ENCODE measurements at places on chromosomes 2 and 18.
A peak's percentile ranks its signal among the peaks of the same experiment; 100 is the strongest.

GRCh38 chr18:65288908-65289307 lies 461.9 kb upstream of the CDH7 start:
- peak; percentile 2 for DNase-seq

DNA sequence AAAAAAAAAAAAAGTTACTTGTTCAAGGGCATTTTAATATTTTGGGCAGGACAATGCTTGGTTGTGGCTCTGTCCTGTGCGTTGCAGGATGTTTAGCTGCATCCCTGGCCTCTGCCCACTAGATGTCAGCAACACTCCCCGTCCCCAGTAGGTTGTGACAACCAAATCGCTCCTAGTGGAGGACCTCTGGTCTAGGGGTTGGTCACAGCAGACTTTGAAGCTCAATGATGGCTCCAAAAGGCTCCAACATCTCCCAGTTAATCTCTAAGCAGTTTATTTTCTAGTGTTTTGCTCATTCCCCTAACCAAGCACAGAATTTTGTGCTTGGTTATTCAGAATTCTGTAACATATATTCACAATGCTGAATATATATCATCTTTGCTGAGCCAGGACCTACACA lies 67.0 kb downstream of the CHRNA1 start:
- DNase-seq, result peak; percentile 80

DNA sequence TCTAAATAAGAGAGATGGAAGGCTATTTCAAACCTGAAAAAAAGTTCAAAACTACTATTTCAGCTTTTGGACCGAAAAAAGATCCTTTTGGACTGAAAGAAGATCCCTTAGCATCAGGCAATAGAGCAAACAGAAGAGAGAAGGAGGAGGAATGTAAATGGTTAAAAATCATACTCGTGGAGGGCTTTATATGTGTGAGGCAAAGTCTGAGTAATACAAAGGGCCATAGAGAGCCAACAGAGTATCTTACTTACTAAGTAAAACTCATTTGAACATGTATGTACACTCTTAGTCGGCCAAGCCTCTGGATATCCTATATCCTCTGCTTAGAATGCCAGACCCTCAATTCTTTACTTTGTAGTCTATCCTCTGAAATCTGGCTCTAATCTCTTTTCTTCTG lies 55.7 kb downstream of the ITSN2 start:
- no peak for DNase-seq

DNA sequence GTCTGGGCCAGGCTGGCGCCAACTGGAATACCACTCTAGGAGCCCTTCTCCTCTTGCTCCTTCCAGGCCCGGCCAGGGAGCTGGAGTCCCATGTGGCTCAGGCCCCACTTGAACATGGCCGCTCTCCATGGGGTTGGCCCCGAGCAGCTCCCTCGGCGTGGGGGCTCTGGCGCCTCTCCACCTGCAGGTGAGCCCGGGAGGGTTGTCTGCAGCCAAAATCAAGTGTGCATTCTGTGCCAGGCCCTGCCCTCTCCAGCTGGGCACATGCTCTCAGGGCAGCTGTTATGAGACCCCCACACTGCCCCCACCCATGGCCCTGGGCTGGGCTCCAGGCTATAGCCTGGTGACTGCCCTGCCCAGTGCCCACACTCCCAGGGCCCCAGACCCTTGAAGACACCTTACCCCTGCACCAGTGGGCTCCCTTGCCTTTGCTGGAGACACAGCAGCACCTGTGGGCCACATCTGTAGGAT lies 45.8 kb upstream of the HS6ST1 start:
- DNase-seq, result no peak

DNA sequence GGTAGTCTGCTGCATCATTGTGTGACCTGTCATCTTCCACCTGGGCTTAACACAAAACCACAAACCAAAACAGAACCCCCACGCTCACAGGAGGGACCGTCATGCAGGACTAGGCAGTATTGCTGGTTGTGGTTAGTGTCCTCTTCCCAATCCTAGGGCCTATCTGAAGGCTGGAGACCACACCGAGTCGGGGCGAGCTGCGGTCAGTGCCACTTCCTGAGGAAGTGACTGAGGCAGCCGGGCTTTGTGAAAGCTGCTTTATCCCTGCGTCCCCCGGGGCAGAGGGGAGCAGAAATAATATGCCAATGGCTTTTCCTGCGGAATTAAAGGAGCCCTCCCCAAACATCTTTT lies 22.9 kb downstream of the ZNF532 start:
- peak; percentile 97 for DNase-seq

DNA sequence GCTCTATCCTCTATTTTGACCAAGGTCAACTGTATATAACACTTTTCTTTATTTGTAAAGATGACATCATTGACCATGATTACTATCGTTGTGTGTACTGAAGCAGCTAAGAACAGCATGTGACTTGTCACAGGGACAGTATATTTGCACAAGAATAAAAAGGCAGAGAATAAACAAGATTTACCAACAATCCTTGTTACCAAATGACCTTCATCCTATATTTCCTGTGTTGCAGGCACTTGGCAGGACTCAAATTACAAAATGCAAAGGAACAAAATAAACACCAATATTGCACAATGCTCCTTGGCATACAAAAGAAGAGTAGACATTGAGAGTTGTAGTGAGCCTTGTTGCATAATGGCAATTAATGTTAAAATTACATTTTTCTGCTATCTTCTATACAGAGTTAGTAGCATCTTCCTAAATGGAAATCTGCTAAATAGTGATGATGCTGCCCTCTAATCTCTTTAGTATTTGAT lies 61.8 kb downstream of the RFTN2 start:
- DNase-seq, result no peak

- peak; percentile 29 for DNase-seq
Observed at GRCh38 chr2:168687314-168687713, 115.1 kb upstream of the NOSTRIN start.

DNA sequence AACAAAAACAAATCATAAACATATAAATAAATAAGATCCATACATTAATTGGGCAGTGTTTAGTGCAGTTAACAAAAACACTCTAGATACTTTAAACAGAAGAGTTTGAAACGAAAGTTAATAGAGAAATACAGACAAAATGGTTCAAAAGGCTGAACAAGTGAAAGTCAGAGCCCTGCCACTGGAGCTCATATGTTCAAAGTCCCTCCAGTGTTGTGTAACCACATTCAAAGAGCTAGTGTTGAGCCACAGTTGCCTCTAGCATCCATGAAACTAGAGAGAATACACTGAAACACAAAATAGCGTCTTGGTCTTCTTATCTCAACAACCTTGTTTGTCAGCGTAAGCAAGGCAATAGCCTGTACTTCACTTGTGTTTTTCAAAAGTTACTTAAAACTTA lies 1309.8 kb upstream of the NRXN1 start:
- DNase-seq, result no peak

- DNase-seq, result no peak
Observed at GRCh38 chr2:40155728-40156127, 296.2 kb downstream of the SLC8A1 start.

DNA sequence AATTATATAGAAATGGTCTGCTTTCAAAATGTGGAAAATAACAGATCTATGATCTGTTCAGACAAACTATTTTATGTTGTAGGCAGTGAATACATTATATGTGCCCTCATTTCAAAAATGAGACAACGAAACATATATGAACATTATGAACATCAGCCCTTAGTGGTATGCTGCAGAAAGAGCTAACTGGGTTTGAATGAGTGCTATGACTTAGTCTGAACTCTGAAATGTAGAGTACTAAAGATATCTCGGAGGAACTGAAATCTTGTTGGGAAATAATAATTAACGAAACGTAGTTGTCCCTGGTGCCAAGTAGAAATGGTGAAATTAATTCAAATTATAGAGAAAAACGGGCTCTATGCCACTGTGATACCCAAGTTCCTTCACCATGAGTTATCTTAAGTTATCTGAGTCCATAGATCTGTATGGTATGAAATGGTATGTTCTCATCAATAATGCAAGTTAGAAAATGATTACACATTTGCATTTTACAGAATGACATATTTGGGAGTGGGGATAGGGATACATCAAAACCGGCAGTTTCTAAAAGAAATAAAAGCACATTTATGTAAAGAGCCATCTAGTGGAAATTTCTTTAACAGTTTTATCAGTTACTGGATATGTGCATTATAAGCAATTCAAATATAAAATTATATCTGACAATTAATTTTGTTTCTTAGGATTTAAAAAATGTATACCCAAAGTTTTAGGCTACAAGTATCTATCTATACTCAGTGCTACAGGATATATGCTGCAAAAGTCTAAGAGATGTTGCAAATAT lies 26.7 kb downstream of the STARD6 start:
- no peak for DNase-seq

DNA sequence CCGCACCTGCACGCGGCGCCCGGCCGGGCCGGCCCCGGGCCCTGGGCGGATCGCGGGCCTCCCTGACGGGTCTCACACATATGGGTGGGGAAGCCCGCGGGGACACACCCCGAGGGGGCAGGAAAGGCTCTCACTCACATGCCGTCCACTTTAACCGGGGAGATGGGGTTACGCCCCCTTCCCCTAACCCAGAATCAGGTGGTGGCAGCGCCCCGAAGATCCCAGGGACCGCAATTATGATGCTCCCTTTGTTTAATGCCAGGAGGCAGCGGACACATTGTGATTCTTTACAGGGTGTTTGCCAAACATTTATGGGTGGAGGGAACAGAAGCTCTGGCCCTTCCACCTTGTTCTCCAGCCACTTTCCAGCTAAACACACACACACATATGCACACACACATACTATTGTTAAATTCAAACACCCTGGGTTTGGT lies 424 bp upstream of the ANKRD44 start:
- no peak for DNase-seq

GRCh38 chr2:117693154-117693553 lies 121.3 kb upstream of the DDX18 start:
- no peak for DNase-seq

GRCh38 chr2:19346983-19347618 lies 11.3 kb downstream of the OSR1 start:
- DNase-seq, result peak; percentile 39

DNA sequence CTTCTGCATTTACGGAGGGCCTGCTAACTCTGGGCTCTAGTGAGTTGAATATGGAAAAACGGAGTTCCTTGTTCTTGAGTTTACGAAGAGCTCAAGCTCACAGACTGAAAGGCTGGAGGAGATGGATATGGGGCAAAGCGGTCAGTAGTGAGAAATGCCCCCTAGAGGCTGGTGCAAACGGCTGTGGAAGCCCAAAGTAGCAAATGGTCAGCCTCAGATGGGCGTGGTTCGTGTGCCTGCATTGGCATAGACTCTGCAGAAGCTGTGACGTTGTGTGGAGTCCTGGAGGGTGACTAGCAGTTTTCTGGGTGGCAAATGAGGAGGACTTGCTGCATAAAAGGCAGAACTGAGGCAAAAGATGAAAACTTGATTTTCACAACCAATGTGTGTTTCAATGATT lies 93.6 kb upstream of the TWIST2 start:
- no peak for DNase-seq

GRCh38 chr2:188786368-188786841 lies 187.8 kb upstream of the COL3A1 start:
- no peak for DNase-seq

DNA sequence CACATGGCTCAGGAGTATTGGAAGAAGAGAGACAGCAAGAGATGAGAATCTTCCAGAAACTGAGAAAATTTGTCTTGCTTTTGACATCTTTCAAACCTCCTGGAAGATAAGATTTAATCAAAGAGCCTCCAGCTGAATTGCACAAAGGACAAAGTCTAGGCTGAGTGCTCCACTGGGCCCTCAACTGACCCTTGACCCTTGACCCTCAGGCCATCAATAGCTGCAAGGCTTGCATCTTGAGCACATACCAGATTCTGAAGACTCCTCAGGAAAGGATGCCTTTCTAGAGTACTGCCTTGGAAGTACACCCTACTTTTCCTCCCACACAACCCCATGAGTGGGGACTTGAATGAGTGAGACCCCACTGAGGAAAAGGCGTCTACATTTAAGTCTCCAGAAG lies 1125.5 kb downstream of the BCL11A start:
- no peak for DNase-seq

GRCh38 chr18:11369556-11369955 lies 220.2 kb upstream of the PIEZO2 start:
- DNase-seq, result peak; percentile 4

DNA sequence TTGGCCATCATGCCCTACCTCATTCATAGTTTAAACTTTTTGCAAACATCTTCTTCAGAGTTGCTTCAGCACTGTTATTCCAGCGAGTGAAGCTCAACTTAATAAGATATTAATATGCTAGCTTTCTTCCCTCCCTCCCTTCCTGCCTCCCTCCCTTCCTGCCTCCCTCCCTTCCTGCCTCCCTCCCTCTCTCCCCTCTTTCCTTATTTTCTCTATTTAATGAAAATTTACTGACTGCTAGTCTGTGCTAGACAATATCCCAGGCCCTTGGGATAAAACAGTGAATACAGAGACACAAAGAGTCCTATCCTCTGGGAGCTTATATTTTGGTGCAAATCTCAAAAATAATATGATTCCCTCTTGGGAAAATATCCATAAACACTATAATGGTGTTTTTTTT lies 42.9 kb downstream of the DOCK10 start:
- DNase-seq, result no peak

DNA sequence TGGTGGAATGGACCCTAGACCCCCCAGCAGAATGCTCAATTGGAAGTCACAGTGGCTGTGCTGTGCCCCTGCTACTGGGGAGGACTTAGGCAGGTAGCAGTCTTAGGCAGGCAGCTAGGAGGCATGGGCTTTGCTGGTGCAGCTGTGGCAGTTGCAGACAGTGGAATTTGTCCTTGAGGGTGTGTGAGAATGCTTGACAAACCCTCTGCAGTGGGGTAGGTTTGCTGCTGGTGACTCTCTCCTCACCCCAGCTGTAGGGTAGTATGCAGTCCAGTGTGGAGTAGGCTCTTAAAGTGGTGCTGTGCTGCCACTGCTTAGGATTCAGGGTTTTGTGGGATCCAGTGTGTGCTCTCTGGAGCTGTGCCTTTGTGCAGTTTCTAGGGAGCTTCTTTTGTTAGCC lies 61.3 kb downstream of the NUP35 start:
- no peak for DNase-seq

DNA sequence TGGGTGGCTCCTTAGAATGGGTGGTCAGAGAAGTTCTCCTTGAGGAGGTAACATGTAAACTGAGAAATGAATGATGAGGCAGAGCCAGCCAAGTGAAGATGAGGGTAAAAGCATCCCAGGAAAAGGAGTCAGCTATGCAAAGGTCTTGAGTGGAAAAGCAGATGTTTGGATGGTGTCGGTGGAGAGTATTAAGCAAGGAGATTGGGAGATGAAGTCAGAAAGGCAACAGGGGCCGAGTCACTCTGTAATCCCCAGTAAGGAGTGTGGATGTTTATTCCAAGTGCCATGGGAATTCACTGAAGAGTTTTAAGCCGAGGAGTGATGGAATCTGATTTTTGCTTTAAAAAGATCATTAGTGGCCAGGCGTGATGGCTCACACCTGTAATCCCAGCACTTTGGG lies 3.4 kb upstream of the STAMBP start:
- no peak for DNase-seq

GRCh38 chr2:34093790-34094189 lies 494.7 kb upstream of the FAM98A start:
- DNase-seq, result no peak

Data from NB4 (cell line).